SJSA1 (cell line): ENCODE measurements at places on chromosomes 6 and 20.

DNA sequence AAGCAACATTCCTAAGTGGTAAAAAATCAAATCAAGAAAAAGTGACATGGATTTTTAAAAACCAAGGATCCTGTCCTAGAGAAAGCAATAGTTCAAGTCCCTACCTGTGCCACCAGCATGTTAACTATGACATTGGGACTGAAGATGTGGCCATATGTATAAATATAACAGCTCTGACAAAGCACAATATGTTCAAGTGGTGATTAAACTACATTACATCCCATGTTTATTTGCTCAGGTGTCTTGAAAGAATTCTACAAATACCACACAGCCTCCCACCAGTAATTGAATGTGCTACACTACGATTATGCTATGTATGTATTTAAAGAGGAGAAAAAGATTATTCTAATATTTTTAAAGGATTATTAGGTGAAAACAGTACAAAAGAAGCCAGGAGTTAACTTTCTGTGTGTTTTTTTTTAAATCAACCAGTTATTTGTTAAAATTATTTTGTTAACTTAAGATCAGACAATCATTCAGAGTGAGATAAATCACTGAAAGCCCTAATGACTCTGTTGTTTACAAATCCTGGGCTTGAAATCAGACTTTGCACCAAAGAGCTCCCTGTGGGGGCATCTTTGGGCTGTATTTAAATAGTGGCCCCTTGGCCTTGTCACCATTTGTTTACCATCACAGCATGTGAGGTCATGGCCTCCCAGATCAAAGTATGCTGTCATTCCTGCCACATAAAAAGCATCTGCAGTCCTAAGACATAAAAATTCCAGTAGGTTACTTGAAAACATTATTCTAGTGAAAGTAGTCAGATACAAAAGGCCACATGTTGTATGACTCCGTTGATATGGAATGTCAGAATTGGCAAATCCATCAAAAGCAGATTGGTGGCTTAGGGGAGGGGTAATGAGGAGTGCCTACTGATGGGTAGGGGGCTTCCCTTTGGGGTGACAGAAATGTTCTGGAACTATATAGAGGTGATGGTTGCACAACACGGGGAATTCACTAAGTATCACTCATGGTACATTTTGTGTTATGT, 17.1 kb downstream of the TTLL2 start:
- no peak for DNase-seq

GRCh38 chr20:57078116-57078515, 188.3 kb downstream of the BMP7 start:
- peak; percentile 63 for DNase-seq

DNA sequence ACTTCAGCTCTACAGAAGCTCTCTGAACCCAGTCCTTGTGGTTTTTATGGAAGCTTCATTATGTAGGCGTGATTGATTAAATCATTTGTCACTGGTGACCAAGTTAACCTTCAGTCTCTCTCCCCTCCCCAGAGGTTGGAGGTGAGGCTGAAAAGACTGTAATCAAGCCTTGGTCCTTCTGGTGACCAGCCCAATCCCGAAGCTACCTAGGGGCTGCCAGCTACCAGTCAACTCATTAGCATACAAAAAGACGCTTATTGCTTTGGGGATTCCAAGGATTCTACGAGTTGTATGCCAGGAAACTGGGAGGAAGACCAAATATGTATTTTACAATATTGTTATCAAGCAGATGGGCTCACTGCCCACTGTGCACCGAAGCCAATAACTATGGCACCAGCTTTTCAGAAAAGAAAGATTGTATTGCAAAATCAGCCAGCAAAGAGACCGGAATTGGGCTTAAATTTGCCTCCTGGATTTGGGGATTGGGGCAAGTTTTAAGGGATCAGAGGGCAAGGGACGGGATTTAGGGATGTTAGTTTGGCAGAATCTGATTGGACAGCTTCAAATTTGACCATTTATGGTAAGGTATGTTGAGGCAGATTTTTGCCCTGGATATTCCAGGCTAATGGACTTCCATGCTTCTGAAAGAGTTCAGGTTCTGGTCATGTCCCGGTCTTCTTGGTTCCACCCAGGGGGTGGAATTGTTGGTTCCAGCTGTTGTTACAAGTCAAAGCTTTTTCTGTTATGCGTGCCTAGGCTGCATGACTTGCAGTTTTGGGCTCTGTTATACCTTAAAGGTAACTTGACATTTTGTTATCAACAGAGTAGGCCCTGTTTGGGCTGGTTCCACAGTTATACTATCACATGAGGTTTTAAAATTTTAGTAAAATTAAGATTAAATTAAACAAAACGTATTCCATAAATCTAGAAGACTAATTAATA, 167.4 kb downstream of the COL9A1 start:
- DNase-seq: no peak

DNA sequence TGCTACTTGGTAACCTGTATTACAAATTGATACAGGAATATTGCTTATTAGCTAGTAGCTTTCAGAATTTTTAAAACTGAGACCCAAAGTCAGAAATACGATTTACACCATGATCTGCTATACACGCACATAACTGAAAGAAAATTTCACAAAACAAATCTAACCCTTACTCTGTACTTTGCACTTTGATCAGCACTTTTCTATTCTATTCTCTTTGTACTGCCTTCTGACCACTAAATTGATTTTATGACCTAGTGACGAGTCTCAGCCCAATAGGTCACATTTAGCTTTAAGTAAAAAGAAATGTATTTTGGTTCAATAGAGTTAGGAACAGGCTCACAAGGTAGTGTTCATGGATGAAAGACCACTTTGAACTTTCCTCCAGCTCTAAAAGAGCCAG, 252.5 kb downstream of the TBX18 start:
- no peak for DNase-seq

DNA sequence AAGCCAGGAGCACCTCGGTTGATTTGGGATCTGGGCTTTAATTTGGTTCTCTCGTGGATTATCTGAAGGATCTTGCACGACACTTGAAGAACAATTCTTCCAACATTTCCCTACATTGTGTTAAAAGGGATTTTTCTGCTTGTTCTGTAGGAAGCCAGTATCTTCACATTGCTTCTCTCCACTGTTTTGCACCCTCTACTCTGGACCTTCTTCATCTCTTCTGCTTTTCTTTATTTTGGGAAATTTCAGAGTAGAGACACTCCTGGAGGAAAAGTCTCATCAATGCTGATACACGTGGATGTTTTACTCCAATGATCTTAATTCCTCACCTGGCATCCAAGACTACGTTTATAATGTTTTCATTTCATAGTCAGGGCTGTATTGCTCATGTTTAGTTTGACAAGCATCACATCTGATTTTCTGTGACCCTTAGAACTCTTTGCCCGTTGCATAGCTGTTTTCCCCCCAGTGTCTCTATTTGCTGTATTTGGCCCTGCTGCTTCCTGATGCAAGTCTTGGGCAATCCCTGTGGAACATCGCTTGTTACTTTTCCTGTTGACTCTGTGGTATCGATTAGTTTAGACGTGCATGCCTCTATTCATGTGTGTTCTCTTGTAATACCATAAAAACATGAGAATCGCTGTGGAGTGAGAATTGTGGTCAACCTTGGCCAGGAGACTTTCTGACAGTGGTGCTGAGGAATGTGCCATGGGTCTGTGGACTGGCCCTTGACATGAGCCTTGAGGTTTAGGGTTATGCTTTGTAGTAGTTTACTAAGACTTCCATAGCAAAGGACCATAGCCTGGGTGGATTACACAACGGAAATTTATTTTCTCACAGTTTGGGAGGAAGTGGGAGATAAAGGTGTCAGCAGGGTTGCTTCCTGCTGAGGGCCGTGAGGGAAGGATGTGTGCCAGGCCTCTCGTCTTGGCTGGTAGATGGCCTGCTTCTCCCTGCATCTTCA, 12.5 kb downstream of the PLCB1 start:
- DNase-seq: no peak

DNA sequence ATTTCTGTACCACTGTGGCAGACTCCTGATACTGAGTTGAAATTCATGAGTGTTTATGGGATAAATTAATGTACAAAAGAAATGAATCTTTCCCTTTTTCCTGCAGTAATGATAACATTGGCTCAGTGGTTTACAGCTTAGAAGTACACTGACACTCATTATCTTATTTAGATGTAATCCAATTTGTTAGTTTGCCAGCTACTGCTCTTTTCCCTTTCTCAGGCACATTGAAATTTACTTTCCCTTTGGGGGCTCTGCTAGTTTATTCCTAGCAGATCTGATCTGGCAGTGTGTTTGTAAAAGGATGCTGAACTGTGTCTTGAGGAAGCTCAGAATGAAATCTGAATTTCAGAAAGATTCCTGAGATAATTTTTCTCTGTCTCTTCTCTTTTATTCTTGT, 3.0 kb downstream of the CEP250 start:
- no peak for DNase-seq

DNA sequence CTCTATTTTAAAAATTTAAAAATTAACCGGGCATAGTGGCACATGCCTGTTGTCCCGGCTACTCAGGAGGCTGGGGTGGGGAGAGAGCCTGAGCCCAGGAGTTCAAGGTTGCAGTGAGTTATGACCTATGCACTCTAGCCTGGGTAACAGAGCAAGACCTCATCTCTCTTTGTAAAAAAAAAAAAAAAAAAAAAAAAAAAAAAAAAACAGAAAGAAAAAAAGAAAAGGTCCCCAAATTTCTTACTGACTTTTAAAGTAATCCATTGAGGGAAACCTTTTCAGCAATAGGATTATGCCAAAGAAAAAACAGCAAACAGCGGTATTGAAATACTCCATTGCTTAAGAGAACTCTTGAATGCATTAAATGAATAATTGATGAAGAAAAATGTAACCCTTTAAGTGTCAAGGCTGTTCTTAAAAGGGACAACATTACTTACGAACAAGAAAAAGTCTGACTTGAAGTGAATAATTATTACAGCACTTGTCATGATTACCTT, 6.0 kb upstream of the DNAAF9 start:
- DNase-seq: no peak

GRCh38 chr6:160426136-160426535, 78.0 kb downstream of the SLC22A3 start:
- DNase-seq: no peak

DNA sequence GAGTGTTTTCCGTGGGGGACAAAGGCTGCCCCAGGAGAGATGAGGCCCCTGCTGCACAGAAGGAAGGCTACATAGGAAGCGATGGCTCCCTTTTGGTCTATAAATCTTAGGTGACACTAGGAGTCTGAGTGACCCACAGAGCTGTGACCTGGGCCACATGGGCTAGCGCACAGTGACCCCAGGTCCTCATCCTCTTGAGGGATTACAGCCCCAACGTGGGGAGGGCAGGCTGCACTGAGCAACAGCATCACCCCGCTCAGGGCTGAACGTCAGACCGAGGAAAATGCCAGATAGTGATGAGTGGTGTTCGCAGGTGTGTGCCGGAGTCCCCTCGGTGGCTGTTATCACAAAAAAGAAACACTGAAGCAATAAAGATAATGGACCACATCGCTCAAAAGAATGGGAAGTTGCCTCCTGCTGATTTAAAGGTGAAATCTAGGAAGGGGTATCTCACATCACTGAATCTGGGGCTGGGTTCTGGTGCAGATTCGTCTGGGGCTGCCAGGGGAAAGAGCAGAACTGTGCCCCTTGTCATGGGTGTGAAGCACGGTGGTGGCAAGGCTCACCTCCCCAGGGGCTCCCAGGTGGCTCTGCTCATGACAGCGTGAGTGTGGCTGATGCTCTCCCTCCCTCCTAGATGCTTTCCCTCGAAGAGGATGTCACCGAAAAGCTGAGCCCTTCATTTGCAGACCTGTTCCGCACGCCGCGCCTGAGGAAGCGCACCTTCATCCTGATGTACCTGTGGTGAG, 14.5 kb downstream of the SLC22A1 start:
- DNase-seq: no peak

- no peak for DNase-seq
Observed at GRCh38 chr6:156065849-156066248, 610.2 kb upstream of the NOX3 start.
